ENCODE measurements at places on chromosomes 4 and X.

DNA sequence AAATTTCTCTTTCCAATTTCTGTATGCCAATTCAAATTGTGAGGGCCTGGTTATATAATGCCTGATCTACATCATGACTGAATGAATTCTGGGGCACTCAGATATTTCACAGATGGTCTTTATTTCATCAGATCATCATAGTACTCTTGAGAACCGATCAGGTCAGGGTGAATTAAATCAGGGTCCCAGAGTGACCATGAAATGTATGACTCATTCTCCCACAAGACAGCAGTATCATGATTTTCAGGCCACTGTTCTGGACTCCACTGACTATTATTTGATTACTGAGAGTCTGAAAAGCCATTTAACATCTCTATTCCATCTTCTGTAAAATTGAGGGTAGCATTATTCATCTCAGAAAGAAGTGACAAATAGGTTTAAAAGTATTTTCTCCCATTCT is 471.5 kb downstream of the ADGRL3 start:
- DNase-seq: no peak

- DNase-seq: no peak
These were observed 514.4 kb downstream of the RPA4 start for GRCh38 chrX:97398030-97398551.

- no peak for DNase-seq
These were observed 283.0 kb upstream of the GPC4 start for GRCh38 chrX:133698298-133698697.

- no peak for DNase-seq
These were observed 16.1 kb downstream of the CLCN4 start for GRCh38 chrX:10172877-10173276.

DNA sequence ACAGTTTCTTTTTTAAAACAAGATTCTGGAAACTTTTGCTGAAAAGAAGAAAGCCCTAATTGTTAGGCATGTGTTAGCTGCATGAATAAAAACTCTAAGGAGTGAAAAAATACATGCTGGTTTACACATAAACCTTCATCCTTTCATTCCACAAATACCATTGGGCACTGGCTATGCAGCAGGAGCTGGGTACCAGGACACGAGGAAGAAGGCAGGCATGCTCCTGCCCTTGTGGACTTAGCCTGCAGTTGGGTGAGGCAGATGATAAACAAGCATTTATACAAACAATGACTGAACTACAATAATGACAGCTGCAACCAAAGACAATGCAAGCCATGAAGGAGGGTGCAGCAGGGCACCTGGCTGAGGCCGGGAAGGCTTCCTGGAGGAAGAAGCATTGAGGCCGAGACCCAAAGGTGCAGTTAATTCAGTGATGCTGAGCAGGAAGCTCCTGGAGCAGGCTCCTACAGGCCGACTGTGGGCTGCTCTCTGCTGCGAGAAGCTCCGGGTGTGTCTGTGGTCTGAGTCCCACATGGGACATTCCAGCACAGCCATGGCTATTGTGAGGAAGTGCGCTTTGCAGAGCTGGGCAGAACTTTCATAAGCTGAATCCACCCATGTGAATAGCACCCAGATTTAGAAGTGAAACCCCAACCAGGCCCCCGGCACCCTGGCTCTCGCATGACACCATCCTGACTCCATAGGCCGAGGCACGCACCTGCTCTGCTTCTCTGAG is 44.0 kb upstream of the MXD4 start:
- DNase-seq: no peak

GRCh38 chrX:96314985-96315384 is 369.7 kb upstream of the DIAPH2 start:
- no peak for DNase-seq

- no peak for DNase-seq
These were observed 79.1 kb upstream of the TFDP3 start for GRCh38 chrX:133297284-133297683.

GRCh38 chr4:169410839-169411770 is 140.3 kb upstream of the SH3RF1 start:
- no peak for DNase-seq

DNA sequence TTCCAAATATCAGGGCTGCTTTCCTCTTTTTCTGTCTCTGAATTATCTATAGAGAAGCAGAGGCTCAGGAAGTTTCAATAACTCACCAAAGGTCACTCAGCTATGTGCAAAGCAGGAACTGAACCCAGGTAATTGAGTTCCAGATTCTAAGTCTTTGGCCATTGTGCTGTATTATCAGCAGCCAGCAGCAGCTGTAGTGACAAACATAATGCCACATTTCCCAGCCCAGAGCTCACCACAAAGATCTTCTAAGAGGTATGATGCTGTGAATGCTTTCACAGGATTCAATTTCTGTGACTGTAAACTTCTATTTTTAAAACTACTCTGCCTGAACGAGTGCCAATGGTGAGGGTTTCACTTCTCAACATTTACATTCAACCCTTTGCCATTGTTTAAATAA is 56.4 kb downstream of the SPOCK3 start:
- no peak for DNase-seq

DNA sequence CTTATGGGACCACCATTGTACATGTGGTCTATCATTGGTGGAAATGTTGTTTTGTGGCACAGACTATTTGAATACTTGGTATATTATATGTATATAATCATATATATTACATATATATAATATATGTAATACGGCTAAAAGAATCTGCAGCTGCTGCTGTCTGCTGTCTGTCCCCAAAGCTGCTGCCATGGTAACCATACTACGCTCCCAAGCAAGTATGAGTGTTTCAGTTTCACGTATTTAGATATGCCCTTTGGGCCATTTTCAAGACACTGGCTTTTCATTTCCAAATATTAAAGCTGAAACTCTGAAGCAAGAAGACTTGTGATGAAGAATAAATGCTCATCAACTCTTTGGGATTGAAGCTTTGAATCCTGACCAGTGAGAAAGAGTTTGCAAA is 42.0 kb upstream of the ARSJ start:
- DNase-seq: no peak

DNA sequence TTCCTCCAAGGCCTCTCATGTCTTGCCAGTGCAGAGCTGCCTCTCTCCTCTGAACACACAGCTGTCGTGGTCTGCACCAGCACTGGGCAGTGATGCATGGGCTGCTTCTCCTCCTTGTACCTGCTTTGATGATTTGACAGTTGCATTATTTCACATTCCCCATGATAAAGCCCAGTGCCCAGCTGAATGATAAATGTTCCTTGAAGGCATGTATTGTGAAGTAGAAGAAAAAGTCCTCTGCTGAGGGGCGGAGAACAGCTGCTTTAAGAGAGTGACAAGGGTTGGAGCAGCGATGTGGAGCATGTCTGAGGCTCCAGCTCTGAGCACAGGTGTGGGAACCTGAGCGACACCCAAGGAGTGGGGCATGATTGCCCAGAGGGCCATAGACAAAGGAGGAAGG is 21.1 kb upstream of the TRIM2 start:
- no peak for DNase-seq

GRCh38 chr4:83109480-83110222 is 4.9 kb downstream of the PLAC8 start:
- DNase-seq: peak; percentile 16

DNA sequence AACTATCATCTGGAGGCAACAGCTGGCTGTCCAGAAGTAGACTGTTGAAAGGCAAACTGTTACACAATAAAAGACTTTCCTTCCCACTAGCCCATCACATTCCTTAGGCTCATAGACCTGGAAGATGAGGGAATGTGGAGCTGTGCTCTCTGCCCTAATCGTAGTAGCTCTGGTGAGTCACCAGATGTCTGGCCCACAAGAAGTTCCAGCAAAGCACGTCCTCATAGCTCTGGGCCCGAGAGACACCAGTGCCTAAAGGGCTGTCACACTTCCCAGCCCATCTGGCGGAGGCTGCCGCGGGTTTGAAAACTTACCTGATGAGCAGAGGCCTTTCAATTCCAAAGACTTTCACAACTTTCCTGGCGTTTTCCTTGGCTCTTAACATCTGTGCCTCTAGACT is 81.7 kb upstream of the STOX2 start:
- DNase-seq: no peak

DNA sequence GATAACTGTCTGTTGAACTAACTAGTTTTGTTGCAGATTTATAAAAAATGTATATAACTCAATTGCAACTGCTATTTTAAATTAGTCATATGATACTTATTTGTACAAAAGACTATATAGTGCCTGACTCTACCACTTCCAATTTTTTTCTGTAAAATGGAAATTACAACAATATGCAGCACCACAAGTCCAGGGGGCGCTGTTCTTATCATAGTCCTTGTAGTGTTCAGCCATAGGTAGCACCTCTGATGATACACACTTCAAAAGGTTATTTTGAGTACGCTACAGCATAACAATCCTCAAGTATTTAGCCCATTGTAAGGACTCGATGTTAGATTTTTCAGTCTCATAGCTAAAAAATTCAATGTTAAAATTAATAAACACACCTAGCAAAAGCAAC is 174.9 kb downstream of the CORIN start:
- no peak for DNase-seq

DNA sequence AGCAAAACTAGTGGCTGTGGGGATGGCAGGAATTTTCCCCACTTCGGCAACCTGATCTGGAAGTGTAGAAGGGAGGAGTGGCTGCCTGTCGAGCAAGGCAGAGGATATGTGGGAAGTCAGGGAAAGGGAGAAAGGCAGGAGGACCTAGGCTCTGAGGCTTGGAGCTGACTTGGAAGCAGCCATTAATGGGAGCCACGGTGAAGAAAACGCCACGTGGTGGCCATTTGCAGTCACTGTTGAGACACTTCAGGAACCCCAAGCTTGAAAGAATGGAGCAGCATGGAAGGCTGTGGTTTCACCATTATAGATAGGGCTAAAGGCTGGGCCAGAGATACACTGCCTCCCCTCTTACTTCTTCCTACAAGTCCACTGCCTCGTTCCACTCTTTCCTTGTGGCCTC is 41.8 kb upstream of the MAML3 start:
- no peak for DNase-seq

DNA sequence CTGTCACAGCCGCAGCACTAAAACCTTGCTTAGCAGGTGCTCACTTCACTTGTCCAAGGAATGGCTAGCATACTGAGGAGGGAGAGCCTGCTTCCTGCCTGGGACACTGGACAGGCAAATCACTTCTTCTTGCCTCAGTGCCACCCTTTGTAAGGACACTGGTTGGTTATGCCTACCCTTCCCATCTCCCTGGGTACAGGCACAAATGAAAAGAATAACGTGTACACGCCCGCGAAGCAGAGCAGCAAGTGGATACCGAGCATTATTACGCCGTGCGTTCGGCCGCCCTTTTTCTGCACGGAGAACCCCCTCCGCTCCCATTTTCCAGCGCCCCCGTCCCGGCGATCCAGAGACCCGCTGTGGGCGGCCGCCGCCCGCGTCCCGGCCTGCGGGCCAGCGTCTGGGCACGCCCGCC is 338 bp upstream of the KLHL2 start:
- no peak for DNase-seq

GRCh38 chr4:121791481-121791880 is 9.6 kb upstream of the EXOSC9 start:
- DNase-seq: no peak

GRCh38 chr4:147865926-147866325 is 134.0 kb downstream of the ARHGAP10 start:
- no peak for DNase-seq

- DNase-seq: no peak
These were observed 58.6 kb upstream of the CHRNA9 start for GRCh38 chr4:40276546-40276945.

- DNase-seq: no peak
These were observed 37.1 kb downstream of the PCDH10 start for GRCh38 chr4:133186210-133186609.

GRCh38 chr4:38046727-38047489 is 86.7 kb downstream of the PTTG2 start:
- no peak for DNase-seq

DNA sequence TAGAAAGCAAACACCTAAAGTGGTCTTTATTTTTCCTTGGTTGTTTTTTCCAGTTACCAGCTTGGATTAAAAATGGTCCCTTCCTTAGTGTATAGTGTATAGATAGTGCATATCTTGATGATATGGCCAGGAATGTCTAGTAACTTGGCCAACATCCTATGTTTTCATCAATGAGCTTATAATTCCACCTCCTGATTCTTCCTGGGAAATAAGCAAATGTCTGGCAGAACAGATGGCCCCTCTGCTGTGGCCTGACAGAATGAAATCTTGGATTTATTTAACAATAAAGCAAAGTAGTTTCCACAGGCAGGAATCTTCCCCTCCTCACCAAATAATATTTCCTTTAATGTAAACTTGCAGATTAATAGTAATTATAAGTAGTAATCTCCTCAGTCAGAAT is 6.1 kb downstream of the SCARB2 start:
- DNase-seq: no peak

- no peak for DNase-seq
These were observed 30.9 kb downstream of the RWDD4 start for GRCh38 chr4:183627979-183628588.

GRCh38 chr4:52604215-52604614 is 54.9 kb downstream of the USP46 start:
- DNase-seq: no peak

DNA sequence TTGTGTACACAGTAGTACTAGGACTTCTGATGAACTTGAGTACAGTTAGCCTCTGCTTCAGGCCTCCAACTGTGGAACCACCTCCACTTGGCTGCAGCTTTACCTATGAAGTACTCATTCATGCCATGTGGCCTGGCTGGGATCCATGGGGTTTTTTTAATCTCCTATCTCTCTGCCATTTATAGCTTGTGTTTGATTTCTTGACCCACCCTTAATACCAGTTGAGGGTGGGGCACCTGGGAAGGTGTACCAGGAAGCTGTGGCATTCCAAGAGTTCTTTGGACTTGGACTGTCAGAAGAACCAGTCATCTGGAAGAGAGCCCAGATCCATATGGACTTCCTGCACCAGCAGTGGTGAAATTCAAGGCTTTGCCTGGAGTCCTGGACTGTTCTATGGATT is 230.1 kb downstream of the SHROOM3 start:
- no peak for DNase-seq

DNA sequence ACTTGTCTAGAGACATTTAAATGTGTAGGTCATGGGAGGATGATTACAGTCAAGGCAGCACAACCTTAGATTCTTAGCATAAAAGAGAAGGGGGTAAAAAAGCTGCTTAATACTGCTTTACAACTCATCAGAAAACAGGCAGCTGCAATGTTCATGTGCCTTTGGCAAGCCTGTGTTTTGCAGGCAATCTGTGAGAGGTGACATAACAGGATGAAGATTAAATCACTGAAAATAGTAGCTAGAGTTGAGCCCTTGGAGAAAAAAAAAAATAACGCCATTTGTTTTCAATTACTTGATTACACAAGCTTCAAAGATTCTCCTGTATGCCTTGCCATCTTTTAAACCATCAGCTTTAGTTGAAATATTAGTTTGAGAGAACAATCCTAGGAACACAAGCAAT is 847.6 kb upstream of the LCORL start:
- no peak for DNase-seq

- no peak for DNase-seq
These were observed 103.1 kb upstream of the BMP3 start for GRCh38 chr4:80927420-80927819.

DNA sequence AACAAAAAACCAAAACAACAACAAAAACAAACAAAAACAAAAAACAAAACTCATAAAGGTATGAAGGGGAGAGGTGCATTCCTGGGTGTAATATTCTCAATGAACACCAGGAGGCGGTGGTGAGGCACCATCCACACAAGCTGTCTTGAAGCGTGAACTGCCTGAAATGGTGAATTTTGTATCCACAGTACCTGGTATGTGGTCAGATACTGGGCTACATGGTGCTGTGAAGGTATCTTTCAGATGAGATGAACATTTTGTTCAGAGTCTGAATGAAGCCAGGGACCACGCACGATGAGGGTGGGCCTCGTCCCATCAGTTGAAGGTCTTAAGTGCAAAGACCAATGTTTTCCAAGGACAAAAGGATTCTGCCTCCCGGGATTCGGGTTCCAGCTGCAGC is 58.5 kb downstream of the ASMT start:
- DNase-seq: no peak

- peak; percentile 19 for DNase-seq
These were observed 97.4 kb downstream of the PHKA2 start for GRCh38 chrX:18886344-18887161.
